ENCODE measurements at places on chromosomes 3 and 15. TPM values are rescaled to one million over a fixed set of nuclear protein-coding genes. Genes with fewer than 3 reads are reported as not detected.
A peak's percentile ranks its signal among the peaks of the same experiment; 100 is the strongest.

ARL8B gene
- 39.3 TPM for total RNA-seq

DNA sequence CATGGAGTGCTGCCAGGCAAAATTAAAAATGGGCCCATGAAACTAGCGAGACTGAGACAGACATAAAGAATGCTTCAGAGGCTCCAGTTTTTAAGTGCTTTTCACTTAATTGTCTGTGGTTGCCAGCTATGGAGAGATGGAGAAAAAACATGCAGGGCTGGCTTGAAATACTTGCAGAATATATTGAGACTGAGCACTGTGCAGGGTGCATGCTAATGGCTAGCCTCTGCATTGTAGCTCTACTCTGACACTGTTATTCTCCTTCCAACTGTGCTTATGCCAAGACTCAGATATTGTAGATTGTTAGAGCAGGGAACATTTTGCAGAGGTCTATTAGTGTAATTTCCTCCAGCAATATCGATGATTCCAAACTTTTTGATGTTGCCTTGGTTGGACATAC lies 735.0 kb downstream of the PDCD6IP start:
- no peak overlapping the region for H3K27ac ChIP-seq
- no peaks in the 10 kb centered on the region for H3K36me3 ChIP-seq
- no peak for DNase-seq
- H3K27me3 ChIP-seq = no peaks in the 10 kb centered on the region
- H3K4me1 ChIP-seq = no peaks in the 10 kb centered on the region
- H3K4me3 ChIP-seq = no peak overlapping the region

- no peak overlapping the region for H3K27ac ChIP-seq
- no peaks in the 10 kb centered on the region for H3K4me1 ChIP-seq
- H3K36me3 ChIP-seq = no peaks in the 10 kb centered on the region
- H3K27me3 ChIP-seq = no peaks in the 10 kb centered on the region
Measured at GRCh38 chr3:100954990-100955389, 38.2 kb downstream of the ABI3BP start.

DNA sequence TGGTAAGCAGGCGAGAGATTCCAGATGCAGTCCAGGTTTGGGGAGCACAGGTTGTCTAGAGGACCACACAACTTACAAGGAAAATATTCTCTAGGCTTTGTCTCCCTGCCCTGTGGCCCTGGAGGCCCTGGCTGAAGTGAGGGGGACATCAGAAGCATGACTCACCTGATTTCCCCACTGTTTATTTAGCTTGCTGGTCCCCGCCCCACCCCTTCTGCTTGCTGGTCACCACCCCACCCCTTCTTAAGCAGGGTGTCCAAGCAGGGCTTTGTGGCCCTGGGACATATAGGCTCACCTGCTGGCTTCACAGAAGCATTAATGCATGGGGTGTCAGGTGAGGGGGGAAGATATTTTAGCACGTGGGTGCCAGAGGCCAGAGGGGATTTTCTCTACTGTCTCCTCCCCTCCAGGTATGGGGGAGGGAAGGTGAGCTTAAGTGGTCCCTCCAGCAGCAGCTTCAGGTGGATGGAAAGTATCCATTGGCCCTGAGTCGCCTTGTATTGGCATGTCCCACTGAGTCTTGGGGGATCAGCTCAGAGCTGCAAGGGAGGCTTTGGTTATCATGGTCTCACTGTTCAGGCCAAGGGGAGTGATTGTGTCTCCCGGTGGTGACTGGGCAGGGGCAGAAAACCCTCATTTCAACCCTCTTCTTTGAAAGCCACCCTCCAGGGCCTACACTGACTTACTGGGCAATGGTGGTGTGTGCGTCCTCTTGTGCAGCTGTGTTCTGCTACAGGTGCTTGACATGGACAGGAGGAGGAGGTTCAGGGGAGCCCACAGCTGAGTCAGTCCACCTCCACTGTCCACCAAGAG lies 49.8 kb downstream of the GASK1A start:
- H3K4me3 ChIP-seq = no peak overlapping the region
- H3K4me1 ChIP-seq = peaks cover 7% of the 10 kb centered on the region
- DNase-seq = no peak
- no peaks in the 10 kb centered on the region for H3K36me3 ChIP-seq
- H3K27me3 ChIP-seq = no peaks in the 10 kb centered on the region

DNA sequence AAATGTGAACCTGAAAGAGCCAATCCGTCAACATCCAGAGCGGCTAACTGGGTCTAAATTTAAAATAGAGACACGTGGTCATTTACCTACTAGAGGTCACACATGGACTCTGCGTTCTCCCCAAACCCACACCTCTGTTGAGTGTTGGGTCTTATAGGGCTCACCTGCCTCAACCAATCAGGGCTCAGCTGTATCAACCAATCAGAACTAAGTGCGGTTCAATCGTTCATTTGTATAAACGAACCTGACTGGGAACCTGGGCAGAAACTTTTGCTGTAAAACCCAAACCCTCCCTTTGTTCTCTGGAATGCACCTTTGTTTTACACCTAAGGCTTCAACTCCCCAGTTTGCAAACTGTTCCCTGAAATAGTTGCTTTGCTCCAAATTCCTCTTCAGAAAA lies 8.9 kb downstream of the DNAAF4 start:
- H3K4me1 ChIP-seq = no peaks in the 10 kb centered on the region
- DNase-seq = peak; percentile 29
- no peak overlapping the region for H3K27ac ChIP-seq

- H3K4me3 ChIP-seq = no peak overlapping the region
- DNase-seq = peak; percentile 13
- H3K4me1 ChIP-seq = peaks cover 9% of the 10 kb centered on the region
- H3K36me3 ChIP-seq = peaks cover 9% of the 10 kb centered on the region
Measured at GRCh38 chr15:75431682-75432081, 19.8 kb downstream of the SIN3A start.

STAC gene
- 9.6 TPM for total RNA-seq

- no peak overlapping the region for H3K27ac ChIP-seq
- no peak for DNase-seq
- H3K27me3 ChIP-seq = no peaks in the 10 kb centered on the region
- H3K4me1 ChIP-seq = peaks cover 8% of the 10 kb centered on the region
Measured at GRCh38 chr15:86870846-86871245, 791.2 kb downstream of the AGBL1 start.

DNA sequence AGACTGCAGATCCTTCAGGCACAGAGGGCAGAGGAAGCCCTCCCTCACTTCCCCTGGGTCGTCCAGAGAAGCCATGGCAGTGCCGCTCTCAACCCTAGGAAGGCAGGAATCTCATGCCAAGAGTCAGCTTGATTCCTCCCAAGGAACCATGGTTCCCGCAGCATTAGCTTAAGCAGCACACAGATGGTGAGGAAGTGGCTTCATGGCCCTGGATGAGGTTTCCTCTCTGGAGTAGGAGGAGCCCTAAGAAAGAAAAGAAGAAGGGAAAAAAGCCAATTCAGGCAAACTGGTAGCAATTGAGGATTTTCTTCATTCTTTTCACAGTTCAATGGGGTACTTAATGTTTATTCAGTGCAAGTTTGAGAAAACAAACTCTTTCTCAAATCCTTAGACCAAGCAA lies 2.9 kb downstream of the RBSN start:
- peaks cover 6% of the 10 kb centered on the region for H3K4me1 ChIP-seq
- H3K36me3 ChIP-seq = no peaks in the 10 kb centered on the region
- no peak overlapping the region for H3K4me3 ChIP-seq
- no peak for DNase-seq
- no peaks in the 10 kb centered on the region for H3K27me3 ChIP-seq

- H3K4me3 ChIP-seq = no peak overlapping the region
- no peak for DNase-seq
- H3K4me1 ChIP-seq = peaks cover 4% of the 10 kb centered on the region
- no peak overlapping the region for H3K27ac ChIP-seq
- H3K36me3 ChIP-seq = no peaks in the 10 kb centered on the region
- H3K27me3 ChIP-seq = no peaks in the 10 kb centered on the region
Measured at GRCh38 chr3:72470904-72471417, 377.3 kb downstream of the SHQ1 start.

CPNE9 gene
- total RNA-seq = not detected

DNA sequence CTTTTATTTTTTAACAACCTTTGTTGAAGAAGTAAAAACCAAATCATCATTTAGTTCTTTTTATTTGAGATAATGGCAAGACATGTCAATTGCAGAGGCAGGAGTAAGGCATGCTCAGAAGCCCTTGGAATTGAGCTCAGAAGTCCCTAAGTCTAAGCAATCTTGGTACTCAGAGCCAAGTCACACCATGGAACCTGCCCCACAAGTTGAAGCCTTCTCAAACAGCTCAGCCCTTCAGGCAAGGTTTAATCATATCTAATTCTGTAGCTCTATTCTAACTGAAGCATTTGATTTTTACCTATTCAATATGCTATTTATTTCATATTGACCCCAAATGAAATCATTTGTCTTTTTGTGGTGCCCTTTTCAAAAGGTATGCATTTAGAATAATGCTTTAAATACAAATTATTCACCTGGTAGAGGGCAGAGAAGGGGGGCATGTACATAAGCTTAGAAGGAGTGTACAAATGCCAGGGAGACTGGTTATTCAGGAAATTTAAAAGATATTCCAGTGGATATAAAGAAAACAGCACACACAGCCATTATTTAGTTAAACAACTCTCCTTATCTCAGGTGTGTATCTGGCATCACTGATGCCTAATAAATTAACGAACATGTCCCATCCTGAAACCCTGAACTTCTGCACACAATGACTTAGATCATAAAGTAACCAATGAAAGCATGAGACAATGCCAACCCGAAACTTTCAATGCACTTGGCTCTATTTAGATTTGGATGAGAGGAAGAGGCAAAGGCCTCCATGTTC lies 26.2 kb upstream of the TOP2B start:
- no peak for DNase-seq
- no peaks in the 10 kb centered on the region for H3K4me1 ChIP-seq
- H3K36me3 ChIP-seq = no peaks in the 10 kb centered on the region
- H3K27me3 ChIP-seq = no peaks in the 10 kb centered on the region

KLF15 gene
- 7.2 TPM for total RNA-seq

ANAPC13 gene
- total RNA-seq = 60.3 TPM

GRCh38 chr15:35102186-35102585 lies 17.1 kb upstream of the NANOGP8 start:
- no peaks in the 10 kb centered on the region for H3K27me3 ChIP-seq
- H3K27ac ChIP-seq = no peak overlapping the region
- no peaks in the 10 kb centered on the region for H3K36me3 ChIP-seq
- DNase-seq = no peak

KPNA4 gene
- total RNA-seq = 56.6 TPM

GRCh38 chr3:127781411-127782001 lies 40.8 kb downstream of the MGLL start:
- no peaks in the 10 kb centered on the region for H3K27me3 ChIP-seq
- H3K27ac ChIP-seq = no peak overlapping the region
- H3K4me3 ChIP-seq = no peak overlapping the region
- no peaks in the 10 kb centered on the region for H3K36me3 ChIP-seq

USP50 gene
- total RNA-seq = 0.46 TPM

DNA sequence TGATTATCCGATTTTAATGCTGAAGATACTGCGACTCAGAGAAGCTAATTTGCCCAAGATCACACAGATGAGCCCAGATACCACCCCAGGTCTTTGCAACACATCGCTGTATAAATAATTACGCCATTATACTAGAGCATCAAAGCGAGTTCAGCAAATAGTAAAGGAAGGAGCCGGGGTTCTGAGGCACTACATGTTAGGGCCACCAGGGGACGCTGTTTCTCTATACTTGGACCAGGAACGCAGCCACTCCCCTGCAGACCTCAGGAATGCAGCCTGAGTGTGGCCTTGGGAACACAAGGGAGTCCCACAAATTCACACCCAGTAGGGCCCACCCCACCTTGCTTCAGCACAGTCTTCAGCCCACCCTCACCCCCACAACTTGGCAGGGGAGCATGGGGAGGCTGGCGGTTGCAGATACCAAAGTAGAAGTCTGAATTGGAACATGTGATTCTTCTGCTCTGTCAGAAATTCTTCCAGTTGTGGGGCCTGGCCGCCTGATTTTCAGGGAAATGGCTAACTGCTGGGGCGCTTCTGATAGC lies 57.8 kb upstream of the RYK start:
- peak; percentile 93 for DNase-seq
- no peak overlapping the region for H3K4me3 ChIP-seq
- H3K4me1 ChIP-seq = peaks cover 10% of the 10 kb centered on the region
- H3K36me3 ChIP-seq = no peaks in the 10 kb centered on the region
- H3K27me3 ChIP-seq = peaks cover 8% of the 10 kb centered on the region
- H3K27ac ChIP-seq = no peak overlapping the region

- H3K27ac ChIP-seq = no peak overlapping the region
- no peak for DNase-seq
- H3K4me1 ChIP-seq = peaks cover 19% of the 10 kb centered on the region
Measured at GRCh38 chr15:74384881-74385643, 17.6 kb upstream of the CYP11A1 start.

DNA sequence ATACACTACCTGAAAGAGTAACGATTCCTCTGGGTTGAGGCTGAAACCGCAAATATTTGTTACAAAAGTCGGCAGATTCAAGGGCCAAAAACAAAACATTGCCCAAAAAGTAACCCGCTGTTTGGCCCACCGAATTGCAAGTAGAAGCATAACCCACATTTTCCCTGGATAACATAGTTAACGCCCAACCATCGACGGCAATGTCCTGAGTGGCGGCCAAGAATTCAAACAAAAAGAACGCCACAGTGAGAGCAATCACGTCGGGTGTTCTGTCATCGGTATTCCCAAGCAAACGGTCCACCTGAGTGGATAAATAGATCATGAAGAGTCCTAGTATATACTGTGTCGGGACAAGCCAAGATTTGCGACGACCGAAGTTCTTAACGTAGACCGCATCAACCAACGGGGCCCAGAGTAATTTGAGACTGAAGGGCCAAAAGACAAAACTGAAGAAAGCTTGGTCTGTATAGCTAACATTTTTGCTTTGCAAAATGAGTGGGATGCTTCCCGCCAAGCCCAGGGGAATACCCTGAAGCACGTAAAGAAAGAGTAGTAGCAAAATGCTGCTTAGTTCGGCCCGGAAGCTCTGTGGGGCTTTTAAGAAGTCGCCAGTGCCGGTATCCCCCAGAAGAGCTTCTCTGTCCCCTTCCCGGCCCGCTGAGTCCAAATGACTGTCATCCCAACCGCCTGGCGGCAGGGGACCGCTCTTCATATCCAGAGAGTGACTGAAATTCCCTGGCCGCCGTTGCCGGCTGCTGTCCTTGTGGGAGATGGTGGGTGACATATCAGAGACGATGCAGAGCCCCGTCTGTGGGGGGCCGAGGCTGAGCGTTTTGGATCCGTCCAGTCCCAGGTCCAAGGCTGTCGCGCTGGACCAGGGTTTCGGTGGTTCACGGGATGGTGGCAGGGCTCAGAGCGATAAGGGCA lies 750 bp downstream of the SLC33A1 start:
- H3K27me3 ChIP-seq = peaks cover 5% of the 10 kb centered on the region
- H3K27ac ChIP-seq = no peak overlapping the region
- H3K4me3 ChIP-seq = peak overlapping the region; percentile 87
- H3K4me1 ChIP-seq = peaks cover 19% of the 10 kb centered on the region
- peak; percentile 74 for DNase-seq

GPR62 gene
- total RNA-seq = 0.21 TPM

DNA sequence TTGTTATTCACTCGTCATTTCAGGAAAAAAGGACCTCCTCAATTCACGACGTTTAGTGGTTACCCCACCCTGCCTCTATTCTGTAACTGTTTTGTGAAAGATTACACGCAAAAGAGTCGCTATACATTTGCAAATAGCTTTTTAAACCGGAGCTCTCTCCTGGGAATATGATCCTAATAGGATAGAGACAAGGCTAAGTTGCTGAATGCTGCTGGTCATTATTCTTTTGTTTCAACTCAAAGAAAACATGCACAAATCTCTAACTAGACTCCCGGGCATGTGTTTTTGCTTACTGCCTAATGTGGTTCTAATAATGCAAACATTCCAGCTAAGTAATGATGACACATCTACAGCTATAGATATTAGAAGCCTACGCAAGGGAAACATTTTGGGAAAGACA lies 214.6 kb upstream of the MDFIC2 start:
- H3K4me3 ChIP-seq = no peak overlapping the region
- no peaks in the 10 kb centered on the region for H3K36me3 ChIP-seq
- DNase-seq = no peak
- no peak overlapping the region for H3K27ac ChIP-seq
- H3K4me1 ChIP-seq = peaks cover 1% of the 10 kb centered on the region
- no peaks in the 10 kb centered on the region for H3K27me3 ChIP-seq

SAXO2 gene
- total RNA-seq = 1.4 TPM

Measured in neural progenitor cell (in vitro differentiated cells).